ENCODE measurements at places on chromosomes 6 and 20.

DNA sequence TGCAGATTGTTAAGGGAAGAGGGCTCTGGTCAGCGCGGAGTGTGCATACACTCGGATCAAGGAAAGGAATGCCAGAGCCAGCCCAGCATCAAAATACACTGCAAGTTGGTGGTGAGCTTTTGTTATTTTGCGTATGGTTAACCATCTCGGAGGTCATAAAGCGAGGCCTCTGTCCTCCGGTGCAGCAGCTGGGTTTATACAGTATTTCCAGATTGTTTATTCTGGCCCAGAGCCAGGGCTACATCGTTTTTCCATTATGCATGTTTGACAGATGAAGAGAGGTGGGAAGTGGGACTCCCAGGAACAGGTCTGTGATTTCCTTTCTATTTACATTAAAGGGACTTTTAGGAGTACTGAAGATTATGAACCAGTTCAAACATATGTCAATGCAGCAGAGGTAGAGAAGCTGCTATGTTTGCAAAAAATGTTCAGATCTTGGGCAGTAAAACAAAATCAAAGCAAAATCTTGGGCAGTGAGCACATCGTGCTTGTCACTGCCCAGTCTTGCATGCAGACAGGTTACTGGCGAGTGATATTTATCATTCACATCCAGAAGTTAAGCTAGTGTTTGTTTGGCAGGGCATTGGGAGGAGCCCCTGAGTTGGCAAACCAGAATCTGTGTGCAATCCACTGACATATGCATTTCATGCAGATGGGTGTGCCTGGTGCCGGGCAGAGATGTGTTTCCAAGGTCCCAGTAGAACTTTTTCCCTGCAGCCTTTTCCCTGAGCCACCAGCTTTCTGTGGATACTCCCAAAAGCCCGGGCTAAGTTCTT is 256.3 kb upstream of the TAB2 start:
- no peak for DNase-seq

- no peak for DNase-seq
Observed at GRCh38 chr6:163717106-163717764, 302.7 kb downstream of the QKI start.

DNA sequence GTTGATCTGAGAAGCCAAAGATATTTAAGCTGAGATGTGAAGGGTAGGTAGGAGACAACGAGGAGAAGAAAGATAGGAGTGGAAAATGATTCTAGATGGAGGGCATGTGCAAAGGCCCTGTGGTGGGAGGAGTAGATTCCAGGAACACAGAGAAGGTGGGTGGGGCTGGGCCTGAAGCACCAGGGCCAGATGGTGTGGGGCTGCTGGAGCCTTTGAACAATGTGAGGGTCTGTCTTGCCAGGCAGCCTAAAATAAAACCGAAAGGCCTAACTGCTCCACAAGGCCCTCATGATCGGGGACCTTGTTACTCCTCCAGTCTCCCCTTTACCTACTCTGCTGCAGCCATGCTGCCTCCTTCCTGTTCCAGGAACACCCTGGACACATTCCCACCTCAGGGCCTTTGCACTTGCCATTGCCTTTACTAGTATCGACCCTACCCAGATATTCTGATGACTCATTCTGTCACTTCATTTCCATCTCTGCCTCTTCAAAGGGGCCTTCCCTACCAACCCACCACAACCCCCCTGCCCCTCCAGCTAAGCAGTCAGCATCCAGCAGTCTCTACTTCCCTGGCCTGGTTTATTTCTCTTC is 20.0 kb downstream of the FAM110A start:
- DNase-seq, result no peak

GRCh38 chr20:44106615-44107014 is 80.4 kb downstream of the JPH2 start:
- no peak for DNase-seq

DNA sequence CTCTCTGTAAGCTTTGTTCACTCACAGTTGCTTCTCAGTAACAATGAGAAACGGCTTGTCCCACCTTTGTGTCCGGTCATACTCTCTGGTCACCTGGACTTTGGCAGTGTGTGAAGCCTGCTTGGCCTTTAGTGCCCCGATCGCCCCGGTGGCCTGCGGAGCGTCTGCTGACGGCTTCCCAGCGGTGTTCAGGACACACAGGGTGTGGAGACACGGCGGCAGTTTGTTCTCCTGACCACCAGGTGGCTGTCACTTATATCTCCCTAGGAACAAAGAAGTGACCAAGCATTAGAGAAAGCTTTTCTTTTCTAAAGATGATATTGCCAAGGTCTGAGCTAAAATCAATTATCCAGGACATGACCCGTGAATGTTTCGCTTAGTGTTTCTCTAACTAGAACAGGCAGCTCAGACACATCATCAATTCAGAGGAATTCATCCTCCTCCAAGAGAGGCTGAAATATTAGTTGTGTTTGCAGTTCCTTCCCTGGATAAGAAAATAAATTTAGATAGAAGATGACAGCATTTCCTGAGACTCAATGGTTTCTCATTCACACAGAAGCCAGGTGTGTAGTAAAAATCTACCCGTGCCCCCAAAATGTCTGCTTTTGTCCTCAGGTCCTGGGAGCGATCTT is 167.4 kb upstream of the THBS2 start:
- DNase-seq, result no peak

GRCh38 chr20:9424551-9424950 is 89.8 kb upstream of the LAMP5 start:
- no peak for DNase-seq

DNA sequence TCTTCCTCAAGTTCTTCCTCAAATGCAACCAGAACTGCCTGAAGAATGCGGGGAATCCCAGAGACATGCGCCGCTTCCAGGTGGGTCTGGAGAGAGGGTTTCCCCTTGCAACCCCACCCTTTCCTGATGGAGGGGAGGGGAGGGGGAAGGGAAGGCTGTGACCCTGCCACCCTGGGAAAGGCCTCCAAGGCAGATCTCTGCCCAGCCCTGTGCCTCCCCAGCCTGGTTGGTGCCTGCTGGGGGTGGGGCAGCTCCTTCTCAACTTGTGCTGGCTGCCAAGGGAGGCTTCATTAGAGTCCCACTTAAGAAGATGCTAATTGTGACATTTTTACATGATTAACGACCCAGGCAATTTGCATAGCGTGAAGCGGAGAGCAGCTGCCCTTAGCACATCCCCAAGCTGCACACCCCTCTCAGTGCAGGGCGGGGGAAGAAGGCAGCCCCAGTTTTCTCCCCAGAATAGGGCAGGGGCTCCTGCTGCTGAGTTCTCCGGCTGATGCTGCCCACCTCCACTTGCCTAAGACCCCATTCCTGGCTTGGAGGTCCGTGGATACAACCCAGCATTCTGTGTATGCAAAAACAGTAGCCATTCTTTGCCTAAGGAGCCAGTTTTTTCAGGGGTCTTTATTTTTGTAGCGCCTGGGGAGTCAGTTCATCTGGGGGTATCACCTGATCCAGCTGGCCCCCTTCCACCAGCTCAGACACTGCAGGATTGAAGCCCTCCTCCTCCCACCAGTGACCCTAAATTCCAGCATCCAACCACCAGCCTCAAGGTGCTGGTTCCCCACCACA is 51.7 kb downstream of the CPXM1 start:
- DNase-seq, result no peak

DNA sequence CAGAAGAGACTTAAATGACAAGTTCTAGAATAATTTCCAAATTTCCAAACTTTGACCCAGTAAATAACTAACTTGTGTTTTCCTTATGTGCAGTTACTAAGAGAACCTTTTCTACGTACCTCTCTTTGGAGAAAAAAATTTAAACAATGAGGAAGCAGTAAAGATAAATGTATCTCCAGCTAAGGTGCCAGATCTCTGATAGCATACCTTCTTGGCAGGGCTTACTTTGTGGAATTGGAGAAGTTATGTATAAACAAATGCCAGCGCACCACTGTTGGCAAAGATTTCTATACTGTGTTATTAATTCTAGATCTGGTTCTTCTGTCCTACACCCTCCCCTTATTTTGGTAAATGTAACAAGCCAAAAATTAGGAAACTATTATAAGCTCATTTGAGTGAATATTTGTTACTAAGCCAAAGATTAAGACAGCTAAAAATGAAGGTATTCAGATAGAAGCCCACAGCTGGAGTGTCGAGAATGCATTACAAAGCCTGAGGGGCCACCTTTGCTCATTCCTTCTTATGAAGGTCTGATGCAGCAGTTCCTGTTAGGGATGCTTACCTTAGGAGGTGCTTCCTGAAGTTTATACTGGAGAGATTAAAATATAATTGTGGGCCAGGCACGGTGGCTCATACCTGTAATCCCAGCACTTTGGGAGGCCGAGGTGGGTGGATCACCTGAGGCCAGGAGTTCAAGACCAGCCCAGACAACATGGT is 373.1 kb upstream of the SOX4 start:
- no peak for DNase-seq

GRCh38 chr20:3670511-3670910 is 7.3 kb upstream of the GFRA4 start:
- no peak for DNase-seq

DNA sequence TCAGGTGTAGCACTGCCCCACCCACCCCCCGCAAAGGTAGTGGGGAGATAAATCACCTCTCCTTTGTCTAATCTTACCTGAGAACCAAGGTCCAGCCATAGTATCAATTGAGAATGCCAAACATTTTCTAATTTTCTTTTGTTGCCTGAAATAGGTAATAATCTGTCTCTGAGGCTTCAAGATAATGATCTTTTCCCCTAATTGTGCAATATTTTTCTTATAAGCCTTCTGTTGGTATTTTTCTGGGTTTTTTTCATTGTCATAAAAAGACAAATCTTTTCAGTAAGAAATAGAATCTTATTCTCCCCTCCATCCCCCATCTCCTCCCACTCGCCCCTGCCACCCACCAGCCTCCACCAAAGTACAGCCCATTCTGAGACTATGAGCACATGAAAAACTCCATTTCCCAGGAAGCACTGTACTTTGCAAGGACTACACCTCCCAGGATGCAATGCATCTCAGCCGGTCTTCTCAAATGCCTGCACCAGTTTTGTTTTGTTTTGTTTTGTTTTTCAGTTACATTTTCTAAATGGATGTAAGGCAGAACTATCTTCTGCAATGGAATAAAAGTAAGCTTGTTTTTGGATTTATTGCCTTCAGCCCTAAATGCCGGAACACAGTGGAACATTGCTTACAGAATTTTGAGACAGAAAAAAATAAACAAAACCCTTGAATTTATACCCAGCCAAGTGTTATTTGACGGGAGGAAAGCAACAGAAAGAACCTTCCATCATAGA is 268.0 kb downstream of the TFAP2A start:
- DNase-seq, result no peak

DNA sequence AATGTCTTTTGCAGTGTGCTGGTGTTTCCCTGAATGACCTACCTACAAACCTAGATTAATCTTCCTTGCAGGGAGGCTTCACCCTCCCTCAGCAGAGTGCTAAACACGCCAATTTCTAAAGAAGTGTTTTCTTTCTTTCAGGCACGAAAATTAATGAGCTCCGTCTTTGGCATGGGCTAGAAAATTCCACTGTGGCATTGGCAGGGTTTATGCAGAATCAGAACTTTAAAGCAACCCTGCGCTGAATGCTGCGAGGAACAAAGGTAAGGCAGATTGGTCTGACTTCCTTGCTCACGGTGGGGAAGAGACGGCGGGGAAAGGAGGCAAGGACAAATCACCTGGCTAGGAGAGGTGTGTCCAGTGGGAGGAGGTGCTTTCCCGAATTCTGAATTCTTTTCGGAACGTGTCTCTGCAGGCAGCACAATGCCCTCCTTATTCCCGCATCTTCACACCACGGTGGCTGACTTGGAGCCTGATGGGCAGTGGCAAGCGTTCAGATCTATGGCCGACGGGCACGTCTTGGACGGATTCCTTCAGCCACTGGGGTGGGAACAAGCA is 6.2 kb upstream of the BANF2 start:
- no peak for DNase-seq

DNA sequence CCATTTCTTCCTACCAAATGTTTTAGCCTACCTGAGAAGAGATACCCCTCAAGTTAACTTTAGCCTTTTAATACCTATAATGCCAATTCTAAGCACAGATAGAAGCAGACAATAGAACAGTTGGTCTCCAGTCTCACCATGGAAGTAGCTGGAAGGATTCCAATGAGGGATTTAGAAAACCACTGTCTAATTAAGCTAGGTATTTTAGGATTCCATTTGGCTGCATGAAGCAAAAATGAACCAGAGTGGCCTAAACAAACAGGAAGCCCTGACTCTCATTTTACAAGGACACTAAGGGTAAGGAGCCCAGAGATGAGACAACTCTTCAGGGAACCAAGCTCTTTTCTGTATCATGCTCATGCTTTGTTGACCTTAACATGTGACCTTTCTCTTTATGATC is 199.2 kb downstream of the ALDH8A1 start:
- DNase-seq, result no peak

- DNase-seq, result peak; percentile 9
Observed at GRCh38 chr20:52104546-52105441, 86.8 kb downstream of the ZFP64 start.

DNA sequence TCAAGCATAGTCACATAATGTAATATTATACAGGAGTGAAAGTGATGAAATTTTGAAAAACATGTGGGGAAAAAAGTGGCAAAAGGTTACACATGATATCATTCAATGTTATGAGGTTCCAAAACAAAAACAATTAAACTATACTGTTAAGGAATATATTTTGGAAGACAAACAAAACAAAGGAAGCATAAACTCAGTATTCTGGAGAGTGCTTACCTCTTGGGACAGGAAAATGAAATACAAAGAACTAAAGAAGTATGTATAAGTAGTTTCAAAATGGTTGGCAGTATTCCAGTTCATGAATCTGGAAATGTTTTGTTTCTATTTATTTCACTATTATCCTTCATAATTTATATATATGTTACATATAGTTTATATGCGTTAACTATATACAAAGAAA is 213.5 kb downstream of the MOXD1 start:
- no peak for DNase-seq

DNA sequence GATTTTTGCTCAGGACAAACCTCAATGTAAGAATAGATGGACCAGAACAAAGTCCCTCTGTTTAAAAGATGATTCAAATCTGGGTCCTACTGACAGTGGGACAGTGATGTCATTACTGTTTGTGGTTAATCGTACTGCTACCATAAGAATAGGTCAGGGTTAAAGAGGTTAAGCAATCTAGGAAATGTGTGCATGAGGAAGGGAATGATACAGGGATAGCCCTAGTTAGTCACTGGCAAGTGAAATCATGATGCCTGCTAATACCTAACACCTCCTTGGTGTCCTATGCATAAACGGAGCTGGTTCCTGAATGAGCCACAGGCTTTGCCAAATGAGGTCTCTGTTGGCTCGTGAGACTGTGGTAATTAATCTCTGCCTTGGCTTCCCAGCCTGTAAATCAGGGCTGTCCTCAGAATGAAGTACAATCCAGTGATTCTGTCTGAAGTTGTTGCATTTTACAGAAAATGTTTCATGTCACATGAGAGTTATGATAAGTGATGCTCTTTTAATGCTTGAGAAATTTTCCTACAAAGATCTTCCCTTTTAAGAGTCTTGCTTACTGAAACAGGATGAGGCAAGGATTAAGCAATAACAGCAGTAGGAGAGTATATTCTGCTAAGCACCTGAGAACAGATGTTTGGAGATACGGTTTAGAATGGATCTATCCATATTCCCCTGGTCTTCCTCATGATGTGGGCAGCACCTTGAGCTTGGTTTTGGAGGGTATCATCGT is 3.8 kb downstream of the MEP1A start:
- no peak for DNase-seq

DNA sequence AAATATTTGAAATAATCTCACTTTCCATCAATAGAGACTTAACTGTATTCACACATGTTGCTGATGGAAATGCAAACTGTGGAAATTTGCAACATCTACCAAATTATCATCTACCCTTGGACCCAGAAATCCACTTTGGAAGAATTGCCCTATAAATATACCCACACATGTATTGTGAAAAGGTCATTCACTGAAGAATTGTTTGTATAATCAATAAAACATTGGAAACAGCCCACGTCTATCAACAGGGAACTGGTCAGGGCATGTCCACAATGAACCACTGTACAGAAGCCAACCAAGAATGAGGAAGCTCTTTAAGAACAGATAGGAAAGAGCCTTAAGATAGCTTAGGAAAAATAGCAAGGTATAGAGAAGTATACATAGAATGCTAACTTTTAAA is 36.2 kb downstream of the PXDC1 start:
- no peak for DNase-seq

All from stimulated activated CD4-positive, alpha-beta T cell treated with anti-CD3 and anti-CD28 coated beads, Interleukin-2, amount 100 ng/mL, for 24 hours (primary cell).